Activated naive CD4-positive, alpha-beta T cell treated with anti-CD3 and anti-CD28 coated beads, Interleukin-2, amount 50 U/mL, for 16 hours (primary cell): ENCODE measurements at places on chromosomes 11 and 22.

- DNase-seq, result no peak
Observed at GRCh38 chr11:80096736-80097135, 655.9 kb upstream of the TENM4 start.

- no peak for DNase-seq
Observed at GRCh38 chr11:11558396-11558795, 63.4 kb downstream of the GALNT18 start.

DNA sequence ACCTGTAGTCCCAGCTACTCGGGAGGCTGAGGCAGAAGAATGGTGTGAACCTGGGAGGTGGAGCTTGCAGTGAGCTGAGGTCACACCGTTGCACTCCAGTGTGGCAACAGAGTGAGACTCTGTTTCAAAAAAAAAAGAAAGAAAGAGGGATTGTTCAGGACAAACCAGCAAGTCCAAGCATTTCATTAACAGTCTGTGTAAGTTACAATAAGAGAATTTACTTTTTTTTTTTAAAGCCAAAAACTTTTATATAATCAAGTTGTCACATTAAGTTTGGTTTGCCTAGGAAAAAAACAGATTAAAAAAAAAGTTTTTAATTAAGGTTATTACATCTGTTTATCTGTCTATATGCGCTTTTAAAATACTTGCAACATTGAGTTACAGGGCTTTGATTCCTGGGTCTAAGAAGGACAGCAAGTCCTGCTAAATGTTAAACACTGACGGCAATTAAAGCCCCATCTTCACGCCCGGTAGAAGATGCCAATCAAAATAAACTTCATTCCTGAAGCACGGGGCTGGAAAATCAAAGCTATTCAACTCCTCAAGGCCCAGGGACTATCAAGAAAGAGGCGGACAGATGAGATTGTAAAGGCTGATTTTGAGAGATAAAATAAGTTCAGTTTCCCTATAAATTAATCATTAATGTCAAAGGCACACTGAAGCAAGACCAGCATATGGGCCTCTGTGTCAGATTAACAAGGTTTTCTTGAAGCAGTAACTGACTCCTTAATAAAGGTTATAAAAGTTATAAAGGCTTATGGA, 10.7 kb downstream of the TMEM138 start:
- no peak for DNase-seq

- no peak for DNase-seq
Observed at GRCh38 chr11:28123151-28123581, 15.0 kb downstream of the METTL15 start.

- DNase-seq, result no peak
Observed at GRCh38 chr22:41425660-41426365, 20.8 kb downstream of the TOB2 start.

GRCh38 chr11:11137339-11137738, 215.7 kb downstream of the CSNK2A3 start:
- no peak for DNase-seq
